ENCODE measurements at places on chromosomes 6 and 20.

DNA sequence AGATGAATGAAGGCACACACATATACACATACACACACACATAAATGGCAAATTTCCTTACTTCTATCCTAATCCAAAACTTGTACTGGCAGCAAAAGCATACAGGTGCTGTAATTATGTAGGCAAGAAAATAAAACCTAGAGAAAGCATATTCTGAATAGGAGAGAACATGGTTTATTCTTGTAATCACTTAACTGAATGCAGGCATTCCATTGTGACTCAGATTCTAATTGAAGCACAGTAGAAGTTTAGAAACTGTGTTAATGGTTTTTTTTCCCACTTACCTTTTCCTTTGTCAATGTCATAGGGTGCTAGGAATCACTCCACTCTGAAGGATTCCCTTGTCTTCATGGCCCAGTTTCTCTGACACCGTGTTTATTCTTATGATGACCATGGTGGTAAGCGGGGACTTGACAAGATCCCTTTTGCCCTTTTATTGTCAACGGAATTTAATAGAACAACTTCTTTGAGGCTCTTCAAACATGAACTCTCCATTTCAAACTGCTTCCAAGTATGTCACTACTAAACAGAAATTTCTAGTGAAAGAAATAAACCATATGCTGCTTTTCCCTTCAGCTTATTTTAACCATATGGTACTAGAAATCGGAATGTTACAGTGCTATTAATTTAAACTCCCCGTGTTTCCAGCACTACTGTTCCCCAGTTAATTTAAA is 164.2 kb downstream of the OGFRL1 start:
- DNase-seq, result no peak

DNA sequence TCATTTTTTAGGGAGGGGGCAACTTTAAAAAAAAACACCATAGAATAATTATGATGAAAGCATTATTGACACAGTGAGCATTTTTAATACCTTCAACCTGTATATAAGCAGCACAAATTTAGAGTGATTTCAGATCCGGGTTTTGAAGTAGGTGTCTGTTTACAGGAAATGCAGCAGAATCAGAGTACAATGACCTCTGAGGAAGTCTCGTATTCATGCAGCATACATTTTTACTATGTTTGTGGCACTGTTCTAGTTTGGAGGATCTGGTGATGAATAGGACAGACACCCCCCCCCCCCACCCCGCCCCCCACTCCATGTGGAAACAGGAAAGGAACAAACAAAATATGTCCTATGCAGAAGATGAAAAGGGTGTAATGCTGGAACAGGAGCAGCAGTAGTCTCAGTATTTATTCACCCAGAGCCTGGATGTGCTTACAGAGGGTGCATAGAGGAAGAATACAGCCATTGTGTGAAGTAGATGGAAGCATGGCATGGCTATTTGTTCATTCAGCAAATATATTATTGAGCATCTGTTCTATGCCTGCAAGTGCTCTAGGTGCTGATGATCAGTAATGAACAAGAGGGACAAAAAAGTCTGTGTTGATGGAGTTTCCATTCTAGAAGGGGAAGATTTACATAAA is 19.7 kb downstream of the VAPB start:
- DNase-seq, result no peak

GRCh38 chr20:31841928-31842327 is 3.5 kb downstream of the FOXS1 start:
- DNase-seq, result peak; percentile 27

GRCh38 chr20:41669708-41670263 is 51.6 kb upstream of the CHD6 start:
- no peak for DNase-seq

DNA sequence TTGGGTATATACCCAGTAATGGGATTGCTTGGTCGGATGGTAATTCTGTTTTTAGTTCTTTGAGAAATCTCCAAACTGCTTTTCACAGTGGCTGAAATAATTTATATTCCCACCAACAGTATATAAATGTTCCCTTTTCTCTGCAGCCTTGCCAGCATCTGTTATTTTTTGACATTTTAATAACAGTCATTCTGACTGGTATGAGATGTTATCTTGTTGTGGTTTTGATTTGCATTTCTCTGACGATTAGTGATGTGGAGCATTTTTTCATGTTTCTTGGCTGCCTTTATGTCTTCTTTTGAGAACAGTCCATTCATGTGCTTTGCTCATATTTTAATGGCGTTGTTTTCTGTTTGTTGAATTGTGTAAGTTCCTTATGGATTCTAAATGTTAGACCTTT is 641.6 kb downstream of the HACE1 start:
- no peak for DNase-seq

DNA sequence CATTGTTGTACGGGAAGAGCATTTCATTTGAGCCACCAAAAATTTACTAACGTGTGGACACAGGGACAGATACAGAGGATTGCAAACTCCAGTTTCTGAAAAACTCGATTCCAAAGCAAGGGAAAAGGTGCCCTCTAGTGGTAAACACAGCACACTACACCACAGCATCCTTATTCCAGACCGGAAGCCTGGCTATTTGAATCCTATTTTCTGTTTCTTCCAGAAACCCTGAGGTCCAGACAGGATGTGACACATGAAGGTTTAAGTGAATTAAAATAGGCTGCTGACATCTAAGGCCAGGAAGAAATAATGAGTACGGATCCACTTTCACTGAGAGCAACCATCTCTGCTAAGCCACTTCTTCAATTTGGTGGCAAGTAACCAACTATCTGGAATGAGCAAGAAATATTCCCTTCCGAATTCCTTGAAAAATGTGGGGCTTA is 31.8 kb upstream of the GMPR start:
- peak; percentile 77 for DNase-seq

DNA sequence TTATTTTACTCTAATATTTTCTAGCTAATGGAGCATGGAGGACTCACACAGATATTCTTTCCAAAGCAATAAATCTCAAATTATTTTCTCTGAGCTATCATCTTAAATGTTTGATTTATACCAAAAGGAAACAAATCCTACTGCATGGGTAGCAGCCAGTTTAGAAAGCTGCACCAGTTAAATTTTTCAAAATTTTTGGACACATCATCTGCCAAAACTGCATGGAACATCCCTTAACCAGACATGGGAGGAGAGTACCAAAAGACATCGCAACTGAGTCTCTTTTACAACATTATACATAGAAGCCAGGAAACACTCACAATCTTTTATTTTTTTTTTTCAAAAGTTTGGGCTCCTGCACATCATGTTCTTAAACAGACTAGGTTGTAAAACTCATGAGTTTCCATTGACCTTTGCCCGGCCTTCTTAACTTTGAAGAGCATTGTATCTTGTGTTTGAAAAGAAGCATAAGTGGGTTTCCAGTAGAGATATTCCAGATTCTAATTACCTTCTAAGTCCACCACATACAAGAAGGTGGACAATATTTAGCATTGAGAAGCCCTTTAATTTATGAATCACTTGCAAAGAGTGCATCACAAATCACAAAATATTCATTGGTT is 87.7 kb upstream of the HMGCLL1 start:
- DNase-seq, result no peak

DNA sequence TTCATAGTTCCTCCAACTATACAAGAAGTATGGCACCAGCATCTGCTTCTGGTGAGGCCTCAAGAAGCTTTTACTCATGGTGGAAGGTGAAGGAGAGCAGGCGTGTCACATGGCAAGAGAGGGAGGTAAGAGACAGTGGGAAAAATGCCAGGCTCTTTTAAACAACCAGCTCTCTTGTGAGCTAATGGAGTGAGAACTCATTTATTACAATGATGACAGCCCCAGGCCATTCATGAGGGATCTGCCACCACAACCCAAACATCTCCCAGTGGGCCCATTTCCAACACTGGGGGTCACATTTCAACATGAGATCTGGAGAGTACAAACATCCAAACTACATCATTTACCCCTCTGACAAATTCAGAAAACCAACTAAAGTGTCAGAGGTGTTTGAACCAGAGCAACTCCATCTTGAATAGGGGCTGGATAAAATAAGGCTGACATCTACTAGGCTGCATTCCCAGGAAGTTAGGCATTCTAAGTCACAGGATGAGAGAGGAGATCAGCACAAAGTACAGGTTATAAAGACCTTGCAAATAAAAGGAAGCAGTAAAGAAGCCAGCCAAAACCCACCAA is 2.2 kb upstream of the UBD start:
- peak; percentile 5 for DNase-seq

DNA sequence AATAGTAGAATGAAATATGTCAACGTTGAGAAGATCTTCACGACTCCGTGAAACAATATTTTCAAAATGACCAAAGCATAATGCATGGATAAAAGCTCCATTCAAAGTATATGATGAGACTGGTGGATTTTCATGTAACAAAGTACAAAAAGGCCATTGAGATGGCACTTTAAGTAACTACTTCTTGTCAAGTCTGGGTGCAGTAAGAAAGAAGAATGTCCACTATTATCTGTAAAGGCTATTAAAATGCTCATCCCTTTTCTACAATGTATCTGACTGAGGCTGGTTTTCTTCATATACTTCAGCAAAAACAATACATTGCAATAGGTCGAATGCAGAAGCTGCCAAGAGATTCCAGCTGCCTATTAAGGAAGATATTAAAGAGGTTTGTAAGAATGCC is 457.4 kb downstream of the PKHD1 start:
- no peak for DNase-seq

GRCh38 chr20:7637184-7637583 is 303.1 kb downstream of the HAO1 start:
- peak; percentile 63 for DNase-seq

GRCh38 chr20:1371202-1371782 is 21.6 kb downstream of the FKBP1A start:
- DNase-seq, result no peak

- DNase-seq, result peak; percentile 91
Measured at GRCh38 chr6:53793318-53794136, 1.3 kb upstream of the LRRC1 start.

- no peak for DNase-seq
Measured at GRCh38 chr6:128158496-128158895, 257.6 kb upstream of the THEMIS start.

DNA sequence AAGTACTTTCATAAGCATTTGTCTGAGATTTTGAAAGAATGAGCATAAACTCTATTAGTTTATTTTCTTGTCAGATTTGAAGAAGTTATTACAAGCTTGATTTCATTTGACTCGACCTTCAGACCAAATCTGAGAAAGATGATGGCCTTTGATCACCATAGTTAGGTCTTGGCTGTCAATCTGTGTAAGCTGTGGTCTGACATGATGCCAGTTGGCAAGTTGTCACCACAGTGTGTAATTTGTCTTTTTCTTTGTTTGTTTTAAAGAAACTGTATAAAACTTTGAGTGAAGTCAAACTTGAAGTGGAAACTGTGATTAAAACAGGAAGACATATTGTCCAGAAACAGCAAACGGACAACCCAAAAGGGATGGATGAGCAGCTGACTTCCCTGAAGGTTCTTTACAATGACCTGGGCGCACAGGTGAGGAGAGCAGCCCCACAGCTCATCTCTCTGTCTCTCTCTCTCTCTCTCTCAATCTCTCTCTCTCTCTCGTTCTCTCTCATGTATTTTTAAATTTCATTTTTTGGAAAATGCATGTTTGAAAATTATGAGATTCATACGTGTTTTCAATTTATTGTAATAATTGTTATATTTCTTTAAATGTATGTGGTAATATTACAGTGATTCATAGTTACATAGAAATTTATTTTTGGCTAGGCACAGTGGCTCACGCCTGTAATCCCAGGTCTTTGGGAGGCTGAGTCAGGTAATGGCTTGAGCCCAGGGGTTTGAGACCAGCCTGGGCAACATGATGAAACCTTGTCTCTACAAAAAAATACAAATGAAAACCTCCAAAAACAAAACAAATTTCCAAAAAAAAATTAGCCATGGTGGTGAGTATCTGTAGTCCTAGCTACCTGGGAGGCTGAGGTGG is 208.1 kb downstream of the UTRN start:
- no peak for DNase-seq

DNA sequence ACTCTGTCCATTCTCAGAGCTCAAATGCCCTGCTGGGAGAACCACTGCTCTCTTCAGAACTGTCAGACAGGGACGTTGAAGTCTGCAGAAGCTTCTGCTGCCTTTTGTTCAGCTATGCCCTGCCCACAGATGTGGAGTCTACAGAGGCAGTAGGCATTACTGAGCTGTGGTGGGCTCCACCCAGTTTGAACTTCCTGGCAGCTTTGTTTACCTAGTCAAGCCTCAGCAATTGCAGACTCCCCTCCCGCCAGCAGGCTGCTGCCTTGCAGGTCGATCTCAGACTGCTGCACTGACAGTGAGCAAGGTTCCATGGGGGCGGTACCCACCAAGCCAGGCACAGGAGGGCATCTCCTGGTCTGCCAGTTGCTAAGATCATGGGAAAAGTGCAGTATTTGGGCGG is 21.8 kb upstream of the UFL1 start:
- DNase-seq, result peak; percentile 66

GRCh38 chr6:136072691-136073090 is 177.4 kb downstream of the MTFR2 start:
- DNase-seq, result no peak

DNA sequence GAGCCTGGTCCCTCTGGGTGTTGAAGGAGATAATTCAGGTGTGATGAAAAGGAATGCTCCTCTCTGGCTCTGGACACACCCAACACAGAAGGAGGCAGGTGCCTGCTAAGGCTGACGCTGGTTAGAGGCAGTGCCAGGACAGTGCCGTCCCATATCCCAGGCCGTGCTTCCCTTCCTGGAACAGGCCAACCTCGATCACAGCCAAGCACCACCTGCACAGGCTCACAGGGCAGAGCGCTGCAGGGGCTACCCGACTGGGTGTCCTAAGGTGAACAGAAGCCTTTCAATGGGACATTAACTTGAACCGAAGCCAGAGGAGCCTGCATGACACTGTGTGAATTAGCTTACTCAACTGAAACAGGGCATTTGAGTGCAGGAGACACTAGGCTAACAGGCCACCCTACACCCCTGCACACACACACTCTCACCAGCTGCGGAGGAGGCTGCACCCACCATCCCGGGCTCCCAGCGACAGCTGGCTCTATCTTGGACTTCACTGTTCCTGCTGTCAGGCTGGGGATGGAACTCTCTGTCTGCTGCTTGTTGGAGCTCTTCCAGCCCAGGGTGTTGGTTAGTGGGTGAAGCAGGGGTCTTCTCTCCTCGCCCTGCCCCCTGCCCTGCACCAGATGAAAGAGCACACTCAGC is 347.2 kb downstream of the TAF4 start:
- no peak for DNase-seq

- no peak for DNase-seq
Measured at GRCh38 chr6:11769244-11769643, 9.4 kb downstream of the ADTRP start.

GRCh38 chr6:169583886-169584541 is 117.8 kb downstream of the WDR27 start:
- DNase-seq, result no peak

DNA sequence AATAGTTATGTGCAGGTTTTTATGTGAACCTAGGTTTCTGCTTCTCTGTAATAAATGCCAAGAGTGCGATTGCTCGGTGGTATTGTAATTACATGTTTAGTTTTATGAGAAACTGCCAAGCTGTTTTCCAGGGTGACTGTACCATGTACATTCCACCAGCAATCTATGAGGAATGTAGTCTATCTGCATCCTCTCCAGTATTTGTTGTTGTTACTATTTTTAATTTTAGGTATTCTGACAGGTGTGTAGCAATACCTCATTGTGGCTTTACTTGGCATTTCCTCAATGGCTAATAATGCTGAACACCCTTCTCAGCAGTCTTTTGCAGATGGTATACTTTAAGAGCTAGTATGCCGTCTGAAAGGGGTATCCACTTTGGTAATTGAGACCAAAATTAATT is 142.1 kb downstream of the BMP2 start:
- no peak for DNase-seq

Data from NCI-H69 (cell line).